Cortex of kidney (tissue), 1 donor: ENCODE measurements at places on chromosomes 4 and X.

DNA sequence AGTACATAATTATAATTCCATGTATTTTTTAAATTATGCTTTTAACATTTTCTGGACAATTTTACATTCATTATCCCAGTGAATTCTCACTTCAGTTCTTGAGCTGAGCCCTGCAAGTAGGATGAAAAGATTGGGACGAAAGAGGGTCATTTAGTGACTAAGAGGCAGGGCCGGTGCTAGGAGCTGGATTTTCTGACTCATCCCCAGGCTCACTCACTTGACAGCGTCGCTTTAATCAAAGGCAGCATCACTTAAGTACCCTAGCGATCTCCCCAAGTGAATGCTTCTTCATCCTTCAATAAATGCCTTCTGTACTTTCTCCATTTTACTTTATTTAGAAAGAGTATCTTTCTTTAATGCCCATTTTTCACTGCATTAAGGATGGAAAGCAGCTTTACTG lies 263.6 kb downstream of the HS3ST1 start:
- no peak for DNase-seq

DNA sequence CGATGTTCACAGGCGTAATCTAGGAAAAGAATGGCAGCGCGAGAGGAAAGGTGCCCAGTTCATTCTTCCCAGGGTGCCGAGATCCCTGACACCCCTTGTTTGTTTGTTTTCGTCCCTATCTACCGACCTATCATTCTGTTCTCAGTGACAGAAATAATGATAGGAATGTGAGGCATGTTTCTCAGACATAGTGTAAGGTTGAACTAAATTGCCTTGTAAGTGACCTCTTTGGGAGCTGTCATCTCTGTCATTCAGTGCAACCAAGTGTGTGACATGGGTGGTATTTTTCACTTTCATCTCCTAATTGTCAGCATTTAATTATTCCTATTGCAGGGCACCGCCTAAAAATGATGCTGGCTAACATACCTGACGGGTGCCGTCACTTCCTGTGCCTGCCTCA lies 24.4 kb downstream of the CLDN22 start:
- no peak for DNase-seq

DNA sequence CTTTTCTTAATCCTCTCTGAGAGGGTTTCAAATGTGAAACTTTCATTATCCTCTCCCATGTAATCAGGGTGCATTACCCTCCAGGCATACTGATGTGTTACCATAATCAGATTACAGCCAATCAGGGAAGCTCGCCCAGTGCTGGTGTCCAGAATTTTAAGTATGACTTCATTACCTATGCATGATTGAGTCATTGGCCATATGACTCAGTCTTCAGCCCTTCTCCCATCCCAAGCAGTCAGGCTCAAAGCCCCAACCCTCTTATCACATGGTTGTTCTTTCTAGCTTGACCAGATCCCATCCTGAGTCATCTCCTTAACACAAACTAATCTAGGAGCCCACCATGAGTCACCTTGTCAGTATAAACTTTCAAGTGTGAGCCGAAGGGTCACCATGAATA lies 1668.1 kb upstream of the AGA start:
- DNase-seq, result no peak

DNA sequence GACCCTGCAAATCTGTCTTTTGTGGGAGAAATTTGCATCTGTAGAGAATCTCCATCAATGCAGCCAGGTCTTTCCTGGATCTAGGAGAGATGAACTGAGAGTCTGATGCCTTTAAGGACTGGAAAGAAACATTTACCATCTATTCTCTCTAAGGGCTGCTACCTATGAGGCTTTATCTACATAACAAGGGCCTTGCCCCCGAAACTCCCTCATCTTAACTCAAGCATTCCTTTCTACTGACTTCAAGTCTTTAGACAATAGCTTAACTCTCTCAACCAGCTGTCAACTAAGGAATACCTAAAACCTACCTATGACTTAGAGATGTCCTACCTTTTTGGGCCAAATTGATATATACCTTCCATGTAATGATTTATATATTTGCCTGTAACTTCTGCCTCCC lies 32.1 kb downstream of the MAGEB17 start:
- DNase-seq, result no peak

GRCh38 chrX:17654116-17654515 lies 83.2 kb upstream of the SCML1 start:
- DNase-seq, result no peak

DNA sequence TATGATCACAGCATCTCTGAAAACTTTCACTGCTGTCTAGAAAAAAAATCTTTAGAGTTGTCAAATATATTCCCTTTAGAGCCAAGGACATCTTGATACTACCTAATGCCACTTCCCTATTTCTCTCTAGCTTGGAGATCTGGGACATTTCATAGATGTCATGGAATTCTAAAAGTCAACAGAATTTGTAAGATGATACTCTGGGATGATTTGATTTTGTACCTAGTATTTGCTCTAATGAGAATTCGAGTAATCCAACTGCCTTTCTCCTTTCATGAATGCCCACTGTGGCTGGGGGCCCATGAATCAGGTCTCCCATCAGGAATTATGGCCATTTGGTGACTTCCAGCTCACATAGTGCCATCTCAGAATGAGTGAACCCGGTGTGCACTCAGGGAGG lies 73.2 kb downstream of the NHS start:
- no peak for DNase-seq

GRCh38 chrX:38882894-38883626 lies 81.8 kb downstream of the MID1IP1 start:
- DNase-seq, result no peak

DNA sequence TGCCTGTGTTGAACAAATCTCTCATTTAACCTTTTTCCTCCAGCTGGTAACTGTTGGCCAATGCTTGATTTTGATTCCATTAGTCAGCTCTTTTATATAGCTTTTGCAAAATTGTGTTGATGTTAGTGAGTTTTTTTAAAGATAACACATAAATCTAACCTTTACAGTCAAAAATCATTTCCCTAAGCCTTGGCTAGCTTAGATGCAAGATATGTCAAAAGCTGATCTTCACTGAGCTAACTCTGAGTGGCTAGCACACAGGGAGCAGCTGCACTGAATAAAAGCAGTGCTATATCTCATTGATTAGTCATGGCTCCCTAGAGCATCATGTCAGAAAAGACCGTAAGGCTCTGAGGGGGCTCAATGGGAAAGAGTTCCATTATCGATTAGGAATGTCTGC lies 78.7 kb downstream of the PPARGC1A start:
- no peak for DNase-seq

GRCh38 chrX:16601885-16602284 lies 48.1 kb upstream of the S100G start:
- no peak for DNase-seq

DNA sequence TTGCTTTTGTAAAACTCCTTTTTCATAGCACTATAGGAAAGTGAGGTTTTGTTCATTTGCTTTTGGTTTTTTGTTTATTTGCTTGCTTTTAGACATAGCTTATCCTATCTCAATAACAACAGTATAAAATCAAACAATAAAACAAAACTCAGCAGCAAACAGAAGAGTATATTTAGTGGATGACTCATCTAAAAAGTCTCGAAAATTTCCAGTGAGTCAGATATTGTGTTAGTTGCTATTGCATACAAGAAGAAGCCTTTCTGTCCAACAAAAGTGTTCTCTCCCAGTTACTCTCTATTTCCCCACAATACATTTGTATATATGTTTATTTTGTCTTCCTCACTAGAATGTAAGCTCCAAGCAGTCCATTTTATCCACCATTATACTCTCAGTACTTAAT lies 36.0 kb upstream of the NPNT start:
- no peak for DNase-seq

GRCh38 chr4:83115000-83115399 lies 471 bp upstream of the PLAC8 start:
- DNase-seq, result no peak

DNA sequence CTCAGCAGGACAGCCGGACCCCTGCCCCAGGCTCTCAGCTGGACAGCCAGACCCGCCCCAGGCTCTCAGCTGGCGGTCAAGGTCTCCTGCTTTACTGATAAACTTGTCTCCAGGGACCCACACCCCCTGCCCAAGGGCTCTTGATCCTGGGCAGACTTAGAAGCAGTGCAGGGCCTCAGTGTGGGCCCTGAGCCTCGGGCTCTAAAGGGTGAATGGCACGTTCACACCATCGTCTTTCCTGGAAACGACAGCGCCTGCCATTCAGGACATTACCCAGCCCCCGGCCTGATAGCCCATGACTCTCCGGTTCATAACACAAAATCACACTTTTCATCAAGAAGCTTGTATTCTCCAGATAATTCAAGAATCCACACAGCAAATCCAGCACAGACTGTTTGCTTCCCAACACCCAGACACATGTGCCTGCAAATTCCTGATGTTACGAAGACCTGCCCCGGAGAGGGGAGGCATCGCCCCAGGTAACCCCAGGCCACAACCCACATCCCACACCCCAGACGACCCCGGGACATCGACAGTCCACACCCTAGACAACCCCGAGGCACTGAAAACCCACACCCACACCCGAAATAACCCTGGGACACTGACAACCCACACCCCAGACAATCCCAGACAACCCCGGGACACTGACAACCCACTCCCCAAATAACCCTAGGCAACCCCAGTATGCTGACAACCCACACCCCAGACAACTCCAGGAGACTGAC lies 136.8 kb downstream of the FAM53A start:
- no peak for DNase-seq

- no peak for DNase-seq
These were observed 527.7 kb upstream of the CXorf51A start for GRCh38 chrX:147342197-147342596.

DNA sequence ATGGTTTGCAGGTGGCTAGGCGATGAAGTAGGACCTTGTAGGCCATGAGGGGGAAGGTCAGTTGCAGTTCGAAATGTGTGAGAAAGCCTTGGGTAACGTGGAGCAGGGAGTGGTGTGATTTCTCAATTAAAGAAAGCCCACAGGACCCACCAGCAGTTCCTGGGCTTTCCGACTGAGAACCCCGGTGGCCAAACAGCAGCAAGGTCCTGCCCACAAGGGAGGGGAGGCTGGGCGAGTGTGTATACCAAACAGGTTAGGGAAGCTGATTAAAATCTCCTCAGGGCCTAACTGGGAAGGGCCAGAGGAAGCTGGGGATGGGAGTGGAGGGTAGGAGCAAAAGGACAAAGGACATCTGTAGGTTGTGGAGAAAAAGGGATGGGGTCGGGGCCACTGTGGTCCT lies 2.4 kb downstream of the ATP6AP1 start:
- no peak for DNase-seq

GRCh38 chr4:159178151-159178546 lies 75.3 kb downstream of the RAPGEF2 start:
- no peak for DNase-seq

- no peak for DNase-seq
These were observed 47.9 kb downstream of the ARHGAP24 start for GRCh38 chr4:85522836-85523235.
